ENCODE measurements at places on chromosomes 6 and 20.
A peak's percentile ranks its signal among the peaks of the same experiment; 100 is the strongest.

DNA sequence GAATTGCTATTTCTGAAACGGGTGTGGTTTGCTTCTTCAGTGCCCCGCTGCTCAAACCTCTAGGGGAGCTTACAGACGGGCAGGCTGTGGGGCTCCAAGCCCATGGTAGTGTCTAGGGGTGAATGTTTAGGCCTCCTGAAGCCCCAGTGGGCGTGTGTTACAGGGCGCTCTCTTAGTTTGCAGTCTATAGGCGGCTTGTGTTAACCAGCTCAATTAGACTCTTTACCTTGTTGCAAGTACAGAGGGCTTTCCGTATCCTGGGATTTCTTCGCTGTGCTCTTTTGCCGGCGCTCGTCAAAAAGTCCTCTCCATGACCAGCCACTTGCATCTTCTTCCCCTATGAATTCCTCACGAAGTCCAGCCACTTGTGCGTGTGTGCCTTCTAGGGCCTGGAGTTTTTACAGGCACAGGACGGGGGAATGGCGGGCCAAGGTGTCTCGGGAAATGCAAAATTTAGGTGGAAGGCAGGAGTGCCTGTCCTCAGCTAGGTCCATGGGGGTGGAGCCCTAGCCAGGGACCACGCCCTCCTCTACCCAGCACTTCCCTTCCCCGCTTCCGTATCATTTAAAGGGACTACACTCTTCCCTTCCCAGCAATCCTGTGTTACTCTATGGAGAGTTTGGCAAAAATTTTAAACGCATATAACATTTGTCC is 94.5 kb downstream of the HTR1B start:
- DNase-seq, result no peak

DNA sequence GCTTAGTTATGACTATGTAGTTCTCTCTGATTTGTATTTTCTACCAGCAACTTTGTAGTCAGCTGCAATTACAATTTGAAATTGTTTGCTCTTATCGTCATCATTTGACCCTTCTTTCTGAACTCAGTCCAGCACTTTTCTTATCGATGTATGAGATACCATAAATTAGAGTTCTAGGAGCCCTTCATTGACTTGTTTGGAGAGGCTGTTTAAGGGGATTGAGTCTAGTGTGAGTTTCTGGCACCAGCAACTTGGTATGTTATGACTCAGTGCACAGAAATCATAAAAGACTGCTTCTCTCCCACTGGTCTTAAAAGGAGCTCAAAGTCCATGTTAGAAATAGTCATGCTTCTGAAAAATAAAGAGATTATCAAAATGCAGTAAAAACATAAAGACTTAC is 190.3 kb downstream of the TENT5A start:
- DNase-seq, result peak; percentile 10

DNA sequence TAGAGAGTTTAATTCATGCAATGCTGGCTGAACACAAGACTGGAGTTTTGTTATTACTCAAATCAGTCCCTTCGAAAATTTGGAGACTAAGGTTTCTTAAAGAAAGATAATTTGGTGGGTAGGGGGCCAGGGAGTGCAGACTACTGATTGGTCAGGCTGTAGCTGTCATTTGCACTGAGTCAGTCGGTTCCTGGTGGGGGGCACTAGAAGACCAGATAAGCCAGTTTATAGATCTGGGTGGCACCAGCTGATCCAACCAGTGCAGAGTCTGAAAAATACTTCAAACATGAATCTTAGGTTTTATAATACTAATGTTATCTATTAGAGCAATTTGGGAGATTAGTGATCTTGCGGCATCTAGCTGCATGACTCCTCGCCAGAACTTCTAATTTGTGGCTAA is 530.7 kb downstream of the NKAIN2 start:
- DNase-seq, result no peak

DNA sequence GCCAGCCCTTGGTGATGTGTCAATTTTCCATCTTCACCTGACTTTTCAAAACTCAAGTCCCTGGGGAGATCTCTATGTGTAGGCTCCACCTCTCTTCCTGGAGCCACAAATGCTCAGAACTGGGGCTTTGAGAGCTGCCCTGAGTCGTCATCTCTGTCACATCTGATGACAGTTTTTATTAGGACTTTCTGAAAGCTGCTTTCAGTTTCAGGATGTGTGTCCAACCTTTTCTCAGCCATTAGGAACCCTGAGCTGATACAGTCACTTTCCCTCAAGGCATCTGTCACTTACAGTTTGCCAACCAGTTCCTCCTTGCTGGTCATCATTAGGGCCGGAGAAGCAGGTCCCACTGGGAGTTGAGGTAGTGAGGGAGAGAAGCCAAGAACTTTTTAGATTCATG is 365.9 kb upstream of the CHD6 start:
- no peak for DNase-seq

DNA sequence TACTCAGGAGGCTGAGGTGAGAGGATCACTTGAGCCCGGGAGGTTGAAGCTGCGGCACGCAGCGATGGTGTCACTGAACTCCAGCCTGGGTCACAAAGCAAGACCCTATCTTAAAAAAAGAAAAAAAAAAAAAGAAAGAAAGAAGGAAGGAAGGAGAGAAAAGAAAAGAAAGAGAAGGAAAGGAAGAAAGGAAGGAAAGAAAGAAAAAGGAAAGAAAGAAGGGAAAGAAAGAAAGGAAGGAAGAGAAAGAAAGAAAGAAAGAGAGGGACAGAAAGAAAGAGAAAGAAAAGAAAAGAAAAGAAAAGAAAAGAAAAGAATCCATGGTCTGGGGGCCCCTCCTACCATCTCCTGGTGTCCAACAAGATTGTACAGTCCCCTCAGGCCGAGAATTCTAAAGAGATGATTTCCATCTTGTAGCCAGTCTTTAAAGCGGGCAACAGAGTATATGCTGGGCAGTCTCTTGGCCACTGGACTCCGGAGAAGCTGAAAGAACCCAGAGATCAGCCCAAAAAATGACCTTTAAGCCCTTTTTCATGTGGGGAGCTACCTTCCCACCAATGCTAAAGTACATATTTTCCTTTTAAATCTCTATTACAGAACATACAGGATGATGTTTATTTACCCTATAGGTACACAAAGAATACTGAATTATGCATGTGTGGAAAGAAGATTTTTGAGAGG is 23.7 kb upstream of the RBL1 start:
- no peak for DNase-seq

GRCh38 chr6:151409260-151409659 is 17.9 kb upstream of the ZBTB2 start:
- no peak for DNase-seq

DNA sequence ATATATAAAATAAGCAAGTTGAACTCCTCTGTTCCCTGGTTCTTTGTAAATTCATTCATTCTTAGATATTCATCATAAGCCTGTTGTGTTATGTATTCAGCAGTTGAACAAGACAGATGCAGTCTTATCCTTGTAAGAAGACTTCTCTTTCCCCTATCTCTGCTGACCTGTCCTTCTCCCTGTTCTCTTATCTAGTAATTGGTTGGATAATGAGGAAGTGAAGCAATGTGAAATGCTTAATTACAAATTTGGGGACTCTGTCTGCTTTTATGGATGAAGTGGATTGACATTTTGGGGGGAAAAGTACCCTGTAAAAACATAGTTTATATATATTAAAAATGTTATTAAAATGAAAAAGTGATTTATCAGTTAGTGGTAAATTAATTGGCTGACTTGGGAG is 37.0 kb downstream of the CDKAL1 start:
- DNase-seq, result no peak

DNA sequence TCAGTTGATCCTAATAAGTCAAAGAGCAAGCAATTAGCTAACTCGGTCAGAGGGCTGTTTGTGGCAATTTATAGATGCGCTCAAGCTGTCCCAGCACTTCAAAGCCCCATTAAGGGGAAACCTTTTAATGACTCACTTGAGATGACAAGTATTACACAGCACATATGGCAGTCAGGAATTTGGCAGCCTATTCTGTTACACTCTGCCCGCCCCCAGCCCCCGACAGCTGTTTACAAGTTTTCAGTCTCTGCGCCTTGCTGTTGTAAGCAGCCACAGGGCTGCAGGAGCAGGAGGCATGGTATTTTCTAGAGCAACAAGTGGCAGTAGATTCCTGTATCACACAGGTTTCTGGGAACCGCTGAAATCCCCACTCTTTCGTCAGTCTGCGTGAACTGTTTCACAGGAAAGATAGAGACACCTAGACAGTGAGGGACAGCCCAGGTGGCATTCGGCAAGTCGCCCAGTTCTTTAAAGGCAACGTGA is 263.0 kb downstream of the FOXC1 start:
- DNase-seq, result no peak

- DNase-seq, result no peak
These were observed 78.3 kb downstream of the ATG5 start for GRCh38 chr6:106247293-106247692.

DNA sequence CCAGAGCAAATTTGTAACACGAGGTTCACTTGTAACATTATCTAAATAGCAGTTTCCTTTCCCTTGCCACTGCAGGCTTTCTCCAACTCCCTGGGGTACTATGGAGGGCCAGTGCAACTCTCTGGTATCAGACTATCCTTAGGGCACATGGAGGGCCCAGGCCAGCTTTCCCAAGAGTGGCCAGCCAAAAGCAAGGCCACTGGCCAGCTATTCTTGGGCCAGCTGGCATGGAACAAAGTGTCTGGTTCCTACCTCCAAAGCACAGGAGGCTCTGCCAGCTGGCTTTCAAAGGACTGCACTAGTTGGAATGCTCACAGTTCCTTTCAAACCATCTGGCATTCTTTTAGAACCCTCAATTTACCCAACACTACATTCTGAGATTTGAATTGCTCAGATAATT is 8.7 kb downstream of the RNF24 start:
- no peak for DNase-seq
